ENCODE measurements at places on chromosomes 12 and 14.

- no peak for DNase-seq
Measured at GRCh38 chr14:31263485-31264133, 56.0 kb upstream of the HECTD1 start.

DNA sequence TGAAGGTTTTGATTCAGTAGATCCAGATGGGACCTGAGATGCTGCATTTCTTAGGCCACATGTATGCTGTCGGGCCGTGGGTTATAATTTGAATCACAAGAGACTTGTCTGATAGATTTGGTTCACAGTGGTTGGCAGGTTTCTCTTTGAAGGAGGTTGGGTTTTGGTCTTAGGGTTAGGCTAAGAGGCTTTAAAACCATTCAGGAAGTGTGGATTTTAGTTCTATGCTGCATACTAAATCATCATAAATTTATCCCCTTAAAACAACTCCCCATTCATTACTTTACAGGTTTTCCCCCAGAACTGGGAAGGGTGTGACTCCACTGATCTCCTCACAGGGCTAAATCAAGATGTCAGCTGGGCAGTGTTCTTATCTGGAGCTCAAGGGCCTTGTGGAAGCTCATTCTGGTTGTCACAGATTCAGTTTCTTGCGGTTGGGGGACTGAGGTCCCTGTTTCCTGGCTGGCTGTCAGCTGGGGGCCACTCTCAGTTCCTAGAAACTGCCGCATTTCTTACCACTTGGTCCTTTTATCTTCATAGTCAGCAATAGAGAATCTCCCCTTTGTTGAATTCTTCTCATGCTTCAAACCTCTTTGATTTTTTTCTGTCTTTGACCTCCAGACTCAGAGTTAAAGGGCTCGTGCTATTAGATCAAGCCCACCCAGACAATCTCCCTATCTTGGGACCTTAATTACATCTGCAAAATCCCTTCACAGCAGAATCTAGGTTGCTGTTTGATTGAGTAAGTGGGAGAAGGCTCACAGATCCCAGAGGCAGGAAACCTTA is 20.6 kb upstream of the PCNX1 start:
- DNase-seq, result no peak

GRCh38 chr14:101235335-101236103 is 325.8 kb upstream of the DIO3 start:
- DNase-seq, result no peak

DNA sequence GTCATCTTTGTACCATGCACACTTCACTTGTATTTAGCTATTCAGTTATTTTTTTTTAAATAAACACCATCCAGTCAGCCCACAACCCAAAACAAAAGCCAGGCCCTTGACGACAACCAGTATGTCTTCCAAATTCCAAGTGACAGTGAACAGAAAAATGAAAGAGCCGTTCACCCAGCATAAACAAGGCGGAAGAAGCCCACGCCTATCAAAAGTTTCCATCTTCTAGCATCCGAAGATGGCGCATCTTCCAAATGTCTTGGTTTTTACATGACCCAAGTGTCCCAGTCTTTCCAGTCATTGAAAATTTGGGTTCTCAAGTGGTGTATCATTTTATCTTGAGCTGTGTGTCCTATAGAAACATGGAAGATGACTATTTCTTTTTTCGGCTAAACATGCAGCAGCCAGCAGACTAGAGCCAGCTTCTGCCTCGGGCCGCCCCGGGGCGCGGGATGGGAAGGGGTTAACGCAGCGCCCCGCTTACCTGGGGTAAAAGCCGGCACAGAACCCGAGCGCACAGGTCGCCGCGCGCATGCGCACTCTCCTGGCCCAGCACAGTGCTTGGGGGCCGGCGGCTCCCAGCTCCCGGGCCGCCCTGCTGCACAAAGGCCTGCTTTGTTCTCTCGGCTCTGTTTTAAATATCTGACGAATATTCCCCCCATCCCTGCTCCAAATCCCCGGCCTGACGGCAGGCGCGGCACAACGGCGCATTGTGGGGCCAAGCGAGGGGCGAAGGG is 164.8 kb downstream of the ZFP36L1 start:
- DNase-seq, result no peak

GRCh38 chr12:15389561-15389960 is 67.3 kb downstream of the PTPRO start:
- no peak for DNase-seq

DNA sequence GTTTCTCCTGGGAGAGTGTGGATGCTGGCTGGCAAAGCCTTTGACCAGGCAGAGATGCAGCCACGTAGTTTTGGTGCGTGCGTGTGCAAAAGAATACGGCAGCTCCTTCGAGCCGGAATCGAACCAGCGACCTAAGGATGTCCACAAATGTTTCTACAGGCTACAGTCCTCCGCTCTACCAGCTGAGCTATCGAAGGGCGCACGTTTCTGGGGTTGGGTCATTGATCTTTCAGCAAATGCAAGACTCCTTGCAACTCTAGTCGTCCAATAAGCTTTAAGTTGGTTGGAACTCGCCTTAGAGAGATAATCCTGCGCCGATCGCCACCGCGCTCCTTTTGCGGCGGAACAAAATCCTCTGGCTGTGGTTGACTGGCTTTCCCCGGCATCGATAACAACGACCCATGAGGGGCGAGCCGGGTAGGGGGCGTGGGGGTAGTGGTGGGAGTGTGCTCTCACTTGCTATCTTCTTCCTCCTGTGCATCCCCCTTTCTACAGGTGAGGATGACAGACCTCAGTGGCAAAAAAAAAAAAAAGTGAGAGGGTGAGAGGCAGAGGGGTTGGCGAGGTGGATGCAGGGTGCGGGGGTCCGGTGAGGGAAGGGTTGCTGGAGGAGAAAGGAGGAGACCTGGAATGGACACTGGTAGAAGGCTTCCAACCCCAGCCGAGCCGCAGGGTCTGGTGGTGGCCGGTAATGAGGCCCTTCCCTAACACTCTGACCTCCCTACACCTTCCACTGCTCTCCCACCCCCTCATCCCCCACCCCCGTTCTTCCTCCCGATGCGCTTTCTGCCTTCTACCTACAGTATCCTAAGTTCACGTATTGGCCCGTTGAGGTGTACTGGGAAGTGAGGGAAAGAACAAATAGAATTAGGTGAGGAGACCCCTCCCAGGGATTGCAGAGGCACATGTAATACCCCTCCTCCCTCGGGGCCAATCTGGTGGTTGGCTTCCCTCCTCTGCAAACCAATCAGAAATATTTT is 11.8 kb upstream of the OR6S1 start:
- DNase-seq, result no peak

GRCh38 chr12:82593901-82594396 is 92.8 kb upstream of the TMTC2 start:
- DNase-seq, result no peak

GRCh38 chr14:100336618-100337530 is 13.7 kb downstream of the SLC25A47 start:
- DNase-seq, result no peak

DNA sequence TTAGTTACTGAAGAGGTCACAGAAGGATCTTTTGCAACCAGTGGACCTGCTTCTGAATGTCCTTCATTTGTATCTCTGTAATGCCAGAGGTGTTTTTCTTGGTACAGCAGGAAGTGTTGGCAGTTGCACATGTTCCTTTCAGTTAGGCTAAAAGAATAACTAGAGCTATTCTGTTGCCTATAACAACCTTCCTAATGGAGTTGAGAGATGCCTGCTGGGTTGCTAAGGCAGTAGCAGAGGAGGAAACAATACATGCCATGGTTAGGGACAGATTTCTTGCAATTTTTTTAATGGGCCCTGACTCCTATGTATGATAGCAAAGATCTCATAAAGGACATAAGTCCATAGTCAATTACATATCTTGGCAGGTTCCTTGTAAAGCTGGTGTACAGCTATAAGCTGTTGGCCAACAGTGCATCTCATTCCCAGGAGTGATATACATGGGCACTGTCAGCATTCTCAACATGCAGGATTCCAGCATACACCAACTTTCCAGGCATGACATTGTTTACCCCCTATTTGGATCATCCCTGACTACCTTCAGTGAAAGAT is 556.6 kb downstream of the CCER1 start:
- DNase-seq, result no peak

DNA sequence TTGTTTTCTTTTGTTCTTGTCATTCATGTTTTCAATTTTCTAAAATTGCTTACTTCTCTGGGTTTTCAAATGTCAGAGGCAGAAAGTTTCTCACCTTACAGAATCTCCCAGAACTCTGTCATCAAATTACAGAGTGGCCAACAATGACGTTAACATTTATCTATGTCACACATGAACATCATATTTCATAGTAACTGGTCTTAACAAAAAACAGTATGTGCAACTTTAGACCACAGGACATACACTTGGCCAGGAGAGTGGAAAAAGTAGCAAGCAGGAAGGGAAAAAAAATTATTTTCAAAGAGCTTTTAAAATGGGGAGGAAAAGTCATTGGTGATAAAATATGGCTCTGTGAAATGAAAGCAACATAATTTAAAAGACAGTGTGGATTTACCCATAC is 426.5 kb downstream of the MED13L start:
- no peak for DNase-seq

GRCh38 chr14:20671597-20672283 is 12.6 kb upstream of the RNASE4 start:
- DNase-seq, result no peak

DNA sequence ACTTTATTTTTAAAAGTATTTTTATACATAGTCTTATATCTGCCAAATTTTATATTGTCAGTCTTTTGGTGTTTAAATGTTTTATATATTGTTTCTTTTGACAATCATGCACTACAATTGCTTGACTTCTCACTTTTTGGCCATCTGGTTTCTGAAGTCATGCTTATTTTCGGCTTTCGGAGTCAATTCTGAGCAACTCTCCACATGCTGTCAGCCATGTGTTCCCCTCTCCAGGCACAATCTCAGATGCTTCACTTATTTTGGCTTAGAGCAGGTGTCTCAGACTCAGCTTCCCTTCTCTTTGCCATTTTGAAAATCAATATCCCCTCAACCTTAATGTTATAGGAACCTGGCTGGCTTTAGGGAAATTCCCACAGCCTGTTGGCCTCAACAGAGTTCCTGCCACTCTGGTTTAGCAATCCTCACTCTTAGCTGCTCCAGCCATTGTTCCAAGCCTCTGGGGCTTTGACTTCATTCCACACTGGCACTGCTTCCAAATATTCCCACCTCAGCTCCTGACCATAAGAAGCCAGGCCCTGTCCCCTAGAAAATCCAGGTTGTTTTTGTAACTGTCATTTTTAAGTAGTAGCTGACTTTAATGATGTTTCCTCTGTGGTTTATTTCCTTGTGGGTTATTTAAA is 125.5 kb upstream of the FAR2 start:
- DNase-seq, result no peak

DNA sequence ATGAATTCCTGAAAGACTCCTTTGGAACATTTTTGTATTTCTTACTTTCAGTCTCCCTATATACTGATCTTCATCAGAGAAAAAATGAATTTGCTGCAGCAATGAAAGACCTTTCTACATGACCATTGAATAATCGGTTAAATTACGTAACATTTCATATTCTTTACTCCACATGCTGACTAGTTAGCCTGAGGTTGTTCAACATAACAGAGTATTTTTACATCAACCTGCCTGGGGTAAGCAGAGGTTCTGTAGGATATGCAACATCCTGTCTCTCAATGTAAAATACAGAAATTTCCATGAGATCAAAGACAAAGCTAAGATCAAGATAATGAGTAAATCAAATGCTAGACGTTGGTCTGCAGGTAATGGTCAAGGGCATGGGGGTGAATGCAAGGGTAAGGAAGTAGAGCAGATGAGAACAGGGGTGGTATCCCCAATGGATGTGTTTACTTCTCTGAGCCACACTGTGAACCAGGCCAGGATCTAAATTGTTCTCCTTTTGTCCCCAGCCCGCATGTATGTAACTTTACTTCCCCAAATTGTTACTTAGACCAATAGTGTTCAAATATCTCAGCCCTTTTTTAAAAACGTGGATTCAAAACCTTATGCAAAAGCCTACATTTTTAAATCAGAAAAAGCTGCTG is 45.4 kb downstream of the DUSP6 start:
- DNase-seq, result no peak

DNA sequence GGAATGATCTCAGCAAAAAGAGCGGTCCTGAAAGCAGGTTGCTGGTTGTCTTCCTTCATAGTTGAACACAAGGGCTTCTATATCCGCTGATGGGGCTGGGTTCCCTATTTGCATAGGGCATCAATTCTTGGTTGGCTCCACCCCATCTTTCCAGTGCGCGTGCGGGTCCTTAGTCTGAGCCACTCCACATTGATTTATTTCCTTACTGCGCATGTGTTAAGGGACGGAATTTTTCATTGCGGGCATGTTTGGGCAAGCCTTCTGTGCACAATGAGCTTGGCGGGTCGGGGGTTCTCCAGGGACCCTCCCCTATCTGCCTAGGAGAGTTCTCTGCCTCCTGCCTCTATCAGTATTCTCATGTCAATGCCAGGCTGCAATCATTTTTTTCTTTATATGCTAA is 21.2 kb upstream of the DLGAP5 start:
- DNase-seq, result no peak

DNA sequence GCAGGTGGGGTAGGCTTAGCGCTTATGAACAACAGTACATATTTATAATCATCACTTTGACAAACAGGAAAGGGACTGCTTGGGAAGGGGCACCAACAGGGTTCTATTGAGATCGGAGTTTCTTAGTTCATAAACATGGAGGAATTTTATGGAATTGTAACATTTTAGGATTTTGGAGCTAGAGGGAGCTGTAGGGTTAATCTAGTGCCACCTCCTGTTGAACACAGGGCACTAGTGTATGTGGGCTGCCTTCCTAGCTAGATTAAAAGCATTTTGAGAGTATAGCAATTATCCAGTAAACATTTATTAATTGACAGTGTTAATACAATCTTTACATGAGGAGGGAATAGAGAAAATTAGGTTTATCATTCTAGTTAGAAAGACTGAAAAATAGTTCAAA is 23.1 kb upstream of the TBC1D30 start:
- no peak for DNase-seq

- DNase-seq, result no peak
Measured at GRCh38 chr14:94011795-94012194, 14.3 kb upstream of the OTUB2 start.

DNA sequence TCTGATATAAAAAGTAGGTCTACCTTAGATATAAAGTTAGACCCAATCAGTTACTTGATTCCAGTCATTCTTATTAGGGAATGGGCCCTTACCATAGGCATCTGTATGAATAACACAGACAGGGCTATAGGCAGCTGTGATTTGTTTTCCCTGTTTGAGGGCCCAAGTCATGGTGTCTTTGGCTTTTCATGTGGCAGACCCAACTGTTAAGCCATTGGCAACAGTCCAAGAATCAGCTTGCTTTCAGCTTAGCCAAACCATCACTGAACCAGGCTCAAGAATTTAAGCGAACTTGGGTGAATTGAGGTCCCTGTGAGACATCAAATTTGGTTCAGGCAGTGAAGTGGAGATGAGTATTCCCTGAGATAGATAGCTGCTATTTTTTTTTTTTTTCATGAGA is 111.2 kb downstream of the LRRIQ1 start:
- no peak for DNase-seq

- DNase-seq, result no peak
Measured at GRCh38 chr14:63431466-63431865, 111.7 kb downstream of the PPP2R5E start.

- DNase-seq, result no peak
Measured at GRCh38 chr12:230925-231671, 17.1 kb upstream of the SLC6A12 start.
